ENCODE measurements at places on chromosomes 5 and 9.

- DNase-seq = peak; percentile 67
These were observed 116.0 kb upstream of the LMX1B start for GRCh38 chr9:126497660-126498275.

GRCh38 chr5:157857816-157858526 is 974 bp downstream of the CLINT1 start:
- peak; percentile 88 for DNase-seq

- DNase-seq = no peak
These were observed 10.9 kb downstream of the NME5 start for GRCh38 chr5:138128334-138128733.

DNA sequence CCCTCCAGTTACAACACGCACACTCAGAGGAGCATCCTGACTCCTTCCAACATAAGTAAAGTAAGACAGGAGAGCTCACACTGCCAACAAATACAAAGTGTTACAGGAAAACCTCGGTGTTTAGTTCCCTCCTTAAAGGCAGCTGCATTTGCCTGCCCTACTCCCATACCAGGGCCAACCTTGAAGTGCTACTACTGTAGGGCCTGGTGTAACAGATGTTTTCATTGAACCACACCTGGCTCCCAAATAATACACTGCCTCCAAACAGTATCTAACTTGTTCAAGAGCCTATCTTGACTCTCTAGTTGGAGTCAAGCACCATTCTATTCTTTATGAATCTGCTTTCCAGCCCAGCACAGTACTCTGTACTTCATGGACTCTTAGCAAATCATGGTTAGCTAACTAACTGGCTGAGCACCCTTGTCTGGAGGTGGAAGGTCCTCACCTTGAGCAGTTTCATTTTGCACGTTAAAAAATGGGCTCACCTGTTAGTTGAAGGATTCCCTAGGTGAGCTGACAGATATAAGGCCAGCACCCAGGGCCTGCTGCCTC is 34.6 kb downstream of the TTC39B start:
- no peak for DNase-seq

GRCh38 chr9:98883276-98883675 is 60.4 kb upstream of the COL15A1 start:
- no peak for DNase-seq

DNA sequence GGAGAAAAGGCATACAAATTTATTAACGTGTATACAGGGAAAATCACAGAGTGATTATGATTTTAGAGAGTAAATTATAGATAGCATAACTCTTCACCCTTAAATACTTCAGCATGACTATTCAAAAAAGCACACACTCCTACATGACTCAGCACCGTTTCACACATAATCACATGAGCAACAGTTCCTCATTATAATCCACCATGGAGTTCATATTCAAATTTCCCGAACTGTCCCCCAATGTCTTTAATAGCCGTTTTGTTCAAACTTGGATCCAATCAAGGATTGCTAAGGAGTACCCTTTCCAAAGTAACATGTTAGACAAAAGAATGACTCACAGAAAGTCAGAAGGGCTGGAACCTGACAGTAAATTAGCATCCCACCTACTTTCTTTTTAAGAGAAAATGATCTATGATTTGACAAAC is 32.1 kb downstream of the RAPGEF1 start:
- DNase-seq = peak; percentile 87

DNA sequence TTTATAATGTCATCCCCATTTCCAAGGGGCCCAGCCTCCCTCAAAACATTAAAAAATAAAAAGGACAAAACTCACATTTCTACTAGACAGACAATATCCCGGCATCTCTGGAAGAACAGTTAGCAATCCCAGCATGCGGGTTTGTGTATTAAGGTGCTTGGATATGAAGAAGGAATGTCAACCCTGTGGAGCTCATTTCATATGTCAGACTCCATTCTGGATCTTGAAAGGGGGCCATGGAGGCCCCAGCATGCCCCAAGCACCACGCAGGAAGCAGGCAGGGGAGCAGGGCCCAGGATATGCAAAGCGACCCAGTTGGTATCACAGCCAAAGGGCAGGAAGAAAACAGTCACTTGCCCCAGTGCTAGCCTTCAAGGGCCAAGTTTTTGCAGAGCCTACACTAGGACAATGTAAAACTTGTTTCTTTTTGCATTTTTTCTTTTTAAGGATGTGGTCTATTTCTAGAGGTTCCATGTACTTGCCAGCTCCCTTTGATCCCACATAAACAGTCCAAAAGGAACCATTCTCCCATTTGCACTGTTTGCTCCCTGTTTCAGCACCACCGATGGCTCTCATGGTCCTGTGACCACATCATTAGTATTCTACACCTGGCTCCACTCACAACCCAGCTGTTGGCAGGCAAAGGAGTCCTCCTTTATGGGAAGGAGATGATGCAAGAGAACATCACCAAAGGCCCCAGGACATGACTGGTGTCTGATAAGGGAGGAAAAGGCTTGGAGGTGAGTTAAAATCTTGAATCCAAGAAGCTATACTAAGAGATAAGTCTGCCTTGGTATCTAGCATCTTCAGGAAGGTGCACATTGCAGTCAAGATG is 58.3 kb downstream of the FGF1 start:
- no peak for DNase-seq

DNA sequence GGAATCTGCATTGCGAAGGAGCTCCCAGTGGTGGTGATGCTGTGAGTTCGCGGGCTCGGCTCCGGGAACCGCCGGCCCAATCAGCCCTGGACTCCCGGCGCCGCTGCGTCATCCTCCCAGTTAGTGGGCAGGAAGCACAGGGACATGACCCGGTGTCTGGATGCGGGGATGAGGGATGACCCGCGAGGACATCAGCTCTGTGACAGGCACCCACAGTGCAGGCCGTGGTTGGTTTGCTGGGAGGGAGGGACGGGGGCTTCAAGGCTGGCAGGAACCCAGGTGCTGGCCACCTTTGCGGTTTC is 996 bp downstream of the NXNL2 start:
- no peak for DNase-seq

DNA sequence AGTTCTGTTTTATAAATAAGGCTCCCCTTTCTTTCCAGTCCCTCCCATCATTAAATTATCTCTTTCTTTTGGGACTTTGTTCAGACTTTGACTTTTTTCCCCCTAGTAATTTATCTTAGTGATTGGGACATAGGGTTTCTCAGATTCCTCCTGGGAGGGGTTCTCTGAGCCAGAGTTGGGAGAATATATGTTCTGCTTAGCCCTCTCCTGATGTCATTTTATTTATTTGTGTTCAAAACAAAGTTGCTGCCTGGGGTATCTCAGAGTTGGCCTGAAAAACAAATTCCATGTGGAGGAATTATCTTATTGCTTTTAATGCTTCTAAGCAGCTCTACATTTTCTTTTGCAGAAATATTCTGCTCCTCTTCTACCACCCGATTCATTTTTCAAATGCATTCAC is 211.0 kb downstream of the PCSK5 start:
- DNase-seq = no peak

- no peak for DNase-seq
These were observed 12.1 kb upstream of the TLE4 start for GRCh38 chr9:79559495-79560181.

- DNase-seq = peak; percentile 43
These were observed 117.1 kb downstream of the CMYA5 start for GRCh38 chr5:79806741-79807140.

GRCh38 chr5:96812851-96813250 is 5.1 kb upstream of the ERAP1 start:
- peak; percentile 27 for DNase-seq

DNA sequence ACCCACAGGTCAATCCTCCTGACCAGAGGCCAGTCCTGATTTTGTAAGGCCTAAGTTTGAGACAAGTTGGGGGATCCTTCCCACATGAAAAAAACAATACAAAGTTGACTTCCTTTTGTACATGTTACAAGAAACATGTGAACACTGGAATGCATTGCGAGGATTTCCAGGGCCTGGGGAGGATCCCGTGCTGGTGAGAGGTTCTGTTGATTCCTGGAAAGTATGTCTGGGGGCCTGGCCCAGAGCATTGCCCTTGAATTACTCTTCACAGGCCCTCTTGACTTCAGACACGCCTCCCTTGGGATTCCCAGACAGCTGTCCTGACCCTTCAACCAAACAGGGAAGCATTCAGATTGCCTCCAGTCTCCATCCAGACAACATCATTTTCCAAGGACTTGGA is 234.2 kb upstream of the IRX2 start:
- no peak for DNase-seq

DNA sequence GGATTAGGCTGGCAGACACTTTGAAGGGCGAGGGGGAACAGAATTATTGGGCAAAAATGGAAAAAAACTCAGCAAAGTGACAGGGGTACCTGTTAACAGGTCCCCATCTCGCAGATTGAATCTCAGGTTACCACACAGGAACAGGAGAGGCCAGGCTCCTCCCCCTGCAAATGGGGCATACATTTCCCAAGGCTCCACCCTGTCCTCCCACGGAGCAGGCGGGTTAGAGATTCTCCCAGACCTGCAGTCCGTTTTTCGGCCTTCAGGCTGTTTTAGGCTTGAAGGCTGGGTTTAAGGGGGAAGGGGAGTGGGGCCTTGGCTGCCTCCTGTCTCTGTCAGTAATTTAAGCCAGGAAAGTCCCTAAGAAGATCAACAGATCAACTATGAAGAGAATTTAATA is 42.7 kb downstream of the LRRC70 start:
- DNase-seq = no peak

DNA sequence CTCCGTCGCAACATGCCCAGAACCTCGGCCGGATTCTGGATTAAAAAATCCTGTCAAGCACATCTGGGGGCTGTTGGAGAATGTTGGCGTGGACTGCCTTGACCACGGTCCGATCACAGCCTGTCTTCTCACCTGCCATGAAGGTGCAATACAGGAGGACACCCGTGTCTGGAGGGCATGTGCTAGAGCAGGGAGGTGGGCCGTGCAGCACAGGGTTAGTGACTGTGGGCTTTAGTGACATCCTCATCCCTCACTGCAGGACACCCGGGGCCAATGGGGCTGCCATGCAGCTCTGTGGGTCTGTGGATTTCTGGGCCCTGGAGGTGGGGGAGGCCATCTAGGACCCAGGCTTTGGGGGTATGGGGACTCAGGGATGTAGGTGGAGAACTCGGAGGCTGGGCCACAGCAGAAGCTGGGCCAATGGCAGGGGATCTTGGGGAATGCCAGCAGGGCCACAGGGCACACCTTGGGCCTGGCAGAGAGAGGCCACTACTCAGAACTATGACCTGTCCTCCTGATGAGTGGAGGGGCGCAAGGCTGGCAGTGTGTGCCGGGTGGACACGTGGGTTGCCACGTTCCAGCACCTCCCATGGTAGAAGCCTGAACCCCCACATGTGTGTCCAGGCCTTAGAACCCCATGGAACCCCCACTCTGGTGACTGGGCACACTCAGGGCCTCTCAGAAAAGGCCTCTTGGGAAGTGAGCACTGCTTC is 23.3 kb downstream of the ZDHHC11B start:
- no peak for DNase-seq

GRCh38 chr9:82764061-82764668 is 298.8 kb downstream of the RASEF start:
- peak; percentile 61 for DNase-seq

- DNase-seq = peak; percentile 84
These were observed 507.8 kb downstream of the MAT2B start for GRCh38 chr5:164013077-164013670.

- peak; percentile 59 for DNase-seq
These were observed 40.0 kb downstream of the NIM1K start for GRCh38 chr5:43231977-43232376.

DNA sequence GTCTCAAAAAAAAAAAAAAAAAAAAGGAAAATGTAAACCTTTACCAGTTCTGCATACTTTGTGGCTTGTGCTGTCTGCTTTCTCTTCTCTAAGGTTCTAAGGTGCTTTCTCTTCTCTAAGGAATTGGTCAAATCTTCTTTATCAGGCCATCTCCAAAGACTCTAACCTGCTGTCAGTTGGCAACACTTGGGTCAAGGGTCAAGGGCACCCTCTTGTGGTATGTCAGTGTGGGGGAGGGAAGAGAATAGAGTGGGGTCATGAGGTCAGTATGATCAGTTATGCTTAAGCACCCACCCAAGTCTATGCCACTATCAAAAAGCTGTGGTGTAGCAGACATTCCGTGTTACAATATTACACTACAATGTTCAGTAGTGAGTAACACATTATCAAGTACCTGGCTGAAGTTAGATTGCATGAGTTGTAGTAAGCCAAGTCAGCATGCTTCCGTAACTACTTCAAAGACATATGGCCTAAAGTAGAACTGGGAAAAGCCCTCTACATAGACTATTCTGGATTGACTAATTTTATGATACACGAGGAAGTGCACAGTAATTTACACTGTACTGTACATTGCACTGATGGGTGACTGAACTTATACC is 25.0 kb upstream of the CCL28 start:
- DNase-seq = no peak

DNA sequence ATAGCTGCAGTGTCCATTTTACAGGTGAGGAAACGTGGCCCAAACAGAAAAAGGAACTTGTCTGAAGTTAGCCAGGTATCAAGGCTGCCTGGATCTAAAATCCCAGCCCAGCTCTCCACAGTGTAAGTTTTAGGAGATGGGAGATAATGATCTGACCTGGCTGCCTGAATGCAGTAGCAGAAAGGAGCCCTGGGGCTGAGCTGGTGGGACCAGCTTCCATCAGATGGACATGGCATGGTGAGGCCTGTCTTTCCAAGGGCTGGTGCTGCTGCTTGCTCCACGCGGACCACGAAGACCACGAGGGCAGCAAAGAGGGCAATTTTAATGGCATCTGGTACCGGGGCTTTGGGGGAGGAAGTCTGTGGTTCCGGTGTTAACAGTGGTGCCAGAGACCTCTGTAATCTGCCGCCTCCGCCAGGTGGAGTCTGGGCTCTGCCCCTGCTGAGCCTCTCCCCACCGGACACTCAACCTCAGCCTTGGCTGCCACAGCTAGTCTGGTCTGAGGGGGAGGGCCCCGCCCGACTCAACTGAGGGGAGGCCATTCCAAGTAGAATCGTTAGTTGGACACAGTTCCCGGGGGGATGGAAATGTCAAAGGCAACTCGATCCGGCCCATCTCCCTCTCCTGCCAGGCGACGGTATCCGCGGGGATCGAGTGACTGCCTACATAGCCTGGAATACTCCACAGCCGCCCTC is 650 bp downstream of the MYORG start:
- DNase-seq = peak; percentile 59

- no peak for DNase-seq
These were observed 498.8 kb downstream of the RAB3C start for GRCh38 chr5:59081693-59082092.

- DNase-seq = no peak
These were observed 509.8 kb upstream of the TLE4 start for GRCh38 chr9:79061752-79062616.

DNA sequence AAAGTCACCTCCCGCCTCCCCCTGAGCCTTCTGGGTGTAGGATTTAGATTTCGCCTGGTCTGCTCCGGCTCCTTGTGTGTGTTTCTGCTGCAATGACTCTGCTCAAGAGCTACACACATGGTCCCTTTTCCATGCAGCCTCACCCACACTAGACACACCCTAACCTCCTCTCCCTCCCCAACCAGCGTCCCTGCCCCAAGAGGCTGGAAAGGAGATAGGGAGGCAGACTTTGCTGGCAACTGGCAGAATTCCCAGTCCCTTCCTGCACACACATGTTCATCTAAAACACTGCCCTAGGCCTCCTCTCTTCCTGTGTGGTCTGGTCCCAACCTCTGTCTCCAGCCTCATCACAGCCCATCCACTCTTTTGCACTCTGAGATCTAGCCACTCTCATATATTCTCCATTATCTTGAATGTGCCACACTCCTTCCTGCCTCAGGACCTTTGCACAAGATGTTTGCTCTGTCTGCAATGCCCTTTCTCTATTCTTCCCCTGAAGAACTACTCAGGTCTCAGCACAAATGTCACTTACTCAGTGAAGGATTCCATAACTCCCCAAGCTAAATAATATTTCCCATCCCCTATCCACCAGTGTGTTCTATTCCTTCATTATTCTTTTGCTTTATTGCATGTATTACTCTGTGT is 253.8 kb downstream of the CDK5RAP2 start:
- no peak for DNase-seq

- no peak for DNase-seq
These were observed 14.4 kb upstream of the ZNF782 start for GRCh38 chr9:96868709-96869108.
